A673 (cell line): ENCODE measurements at places on chromosomes 16 and 17.

GRCh38 chr17:40362696-40363110 lies 1.8 kb downstream of the GJD3 start:
- peak; percentile 71 for DNase-seq

- DNase-seq, result no peak
Measured at GRCh38 chr17:8729860-8730259, 14.8 kb downstream of the CCDC42 start.

- DNase-seq, result no peak
Measured at GRCh38 chr17:71825687-71826086, 295.1 kb upstream of the SOX9 start.

GRCh38 chr16:66508914-66509496 lies 40.9 kb downstream of the TK2 start:
- no peak for DNase-seq

DNA sequence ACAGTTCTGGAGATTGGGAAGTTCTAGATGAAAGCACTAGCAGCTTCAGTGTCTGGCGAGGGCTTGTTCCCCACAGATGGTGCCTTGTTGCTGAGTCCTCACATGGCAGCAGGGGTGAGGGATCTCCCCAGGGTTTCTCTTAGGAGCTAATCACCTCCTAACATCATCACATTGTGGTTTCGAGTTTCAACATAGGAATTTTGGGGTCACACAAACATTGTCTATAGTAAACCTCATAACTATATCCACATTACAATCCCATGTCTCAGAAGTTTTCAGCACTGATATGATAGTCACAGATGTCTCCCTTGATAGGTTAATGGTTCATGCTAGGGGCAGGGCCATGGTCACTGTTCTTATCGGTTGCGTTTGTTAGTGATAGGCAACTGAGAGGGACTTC lies 13.8 kb downstream of the CLUAP1 start:
- no peak for DNase-seq

DNA sequence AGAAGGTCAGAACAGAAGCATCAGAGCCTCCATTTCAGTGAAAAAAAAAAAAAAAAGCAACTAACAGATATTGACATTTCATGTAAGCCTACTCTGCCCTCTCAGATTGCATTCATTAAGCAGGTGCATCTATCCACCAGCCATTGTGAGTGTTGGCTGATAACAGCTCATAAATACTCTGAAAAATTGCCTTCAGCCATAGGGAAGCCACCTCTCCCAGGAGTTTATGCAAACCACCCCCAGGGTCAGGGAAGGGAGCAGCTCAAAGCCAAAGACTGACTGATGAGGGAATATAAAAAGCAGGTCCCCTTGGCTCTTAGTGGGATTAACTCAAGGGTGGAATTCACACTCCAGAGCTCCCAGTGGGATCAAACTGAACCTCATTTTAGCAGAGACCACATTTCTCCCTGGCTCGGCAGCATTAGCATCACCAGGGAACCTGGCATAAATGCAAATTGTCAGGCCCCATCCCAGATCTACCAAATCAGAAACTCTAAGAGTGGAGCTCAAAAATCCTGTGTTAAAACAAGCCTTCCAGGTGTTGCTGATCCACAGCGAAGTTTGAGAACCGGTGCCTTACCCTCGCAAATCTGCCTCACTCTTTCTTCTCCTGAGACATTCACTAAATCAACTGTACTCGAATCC lies 14.2 kb downstream of the APOH start:
- no peak for DNase-seq

DNA sequence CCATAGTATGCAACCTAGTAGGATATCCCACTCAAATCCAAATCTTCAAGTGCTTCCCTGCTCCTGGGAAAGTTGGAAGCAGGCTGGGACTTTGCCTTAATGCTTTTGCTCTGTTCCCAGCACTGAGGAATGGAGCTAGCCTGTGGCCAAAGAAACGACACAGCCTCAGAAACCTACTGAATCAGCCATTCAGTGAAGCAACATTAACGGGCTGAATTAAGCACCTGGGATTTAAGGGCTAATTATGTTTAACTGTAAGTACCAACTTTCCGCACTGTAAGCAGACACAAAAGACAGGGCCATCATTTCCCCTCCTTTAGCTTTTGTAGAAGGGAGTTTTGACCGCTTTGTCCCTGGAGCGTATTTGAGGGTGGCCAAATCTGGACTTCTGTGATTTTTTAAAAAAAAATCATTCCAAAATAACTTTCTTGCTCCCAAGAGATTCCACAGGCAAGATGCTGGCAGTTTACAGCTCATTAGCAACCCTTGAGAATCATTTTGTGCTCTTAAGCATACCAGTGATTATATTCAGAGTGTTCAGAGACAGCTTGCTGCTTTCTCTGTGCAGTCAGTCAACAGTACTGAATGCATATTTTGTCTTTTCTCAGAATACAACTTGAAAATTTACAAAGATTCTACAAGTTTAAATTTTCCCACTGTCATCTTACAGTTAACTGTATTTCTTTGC lies 17.6 kb upstream of the NOL11 start:
- DNase-seq, result no peak

- DNase-seq, result no peak
Measured at GRCh38 chr17:76191896-76192295, 48.4 kb downstream of the RNF157 start.

GRCh38 chr17:3528403-3528851 lies 29.2 kb downstream of the TRPV3 start:
- no peak for DNase-seq

DNA sequence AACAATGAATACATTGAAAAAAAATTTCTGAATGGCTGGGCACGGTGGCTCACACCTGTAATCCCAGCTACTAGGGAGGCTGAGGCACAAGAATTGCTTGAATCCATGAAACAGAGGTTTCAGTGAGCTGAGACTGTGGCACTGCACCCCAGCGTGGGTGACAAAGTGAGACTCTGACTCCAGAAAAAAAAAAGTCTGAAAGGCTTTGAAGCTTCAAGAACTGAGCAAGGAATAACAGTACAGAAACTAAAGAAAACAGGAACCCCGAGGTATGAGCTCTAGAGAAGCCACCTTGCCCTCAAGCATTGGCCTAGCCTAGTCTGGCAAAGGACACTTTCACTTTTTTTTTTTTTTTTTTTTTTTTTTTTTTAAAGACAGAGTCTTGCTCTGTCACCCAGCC lies 45.0 kb downstream of the TEX2 start:
- no peak for DNase-seq

GRCh38 chr16:78034530-78034929 lies 12.2 kb downstream of the CLEC3A start:
- DNase-seq, result no peak

DNA sequence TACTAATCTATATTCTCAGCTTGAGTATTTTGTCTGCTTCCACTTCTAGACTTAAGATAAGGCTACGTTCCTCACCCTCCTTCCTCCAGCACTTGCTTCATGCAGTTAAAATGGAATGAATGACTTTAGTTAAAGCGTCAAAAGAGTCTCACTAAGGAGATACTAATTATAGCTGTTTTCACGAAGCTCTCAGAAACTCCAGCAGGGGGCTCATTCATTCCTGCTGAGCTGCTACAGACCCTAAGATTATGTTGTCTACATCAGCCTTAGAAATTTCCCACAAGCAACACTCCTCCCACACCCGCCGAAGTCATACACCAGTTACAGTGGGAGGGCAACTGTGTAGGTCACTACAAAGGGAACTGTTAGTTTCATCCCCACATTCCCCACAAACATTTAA lies 57.0 kb upstream of the KIFC3 start:
- DNase-seq, result peak; percentile 97

- peak; percentile 41 for DNase-seq
Measured at GRCh38 chr17:19238167-19238505, 970 bp downstream of the EPN2 start.

GRCh38 chr17:55463600-55463999 lies 42.0 kb upstream of the MMD start:
- DNase-seq, result no peak

- no peak for DNase-seq
Measured at GRCh38 chr17:73197161-73197560, 4.3 kb downstream of the COG1 start.

DNA sequence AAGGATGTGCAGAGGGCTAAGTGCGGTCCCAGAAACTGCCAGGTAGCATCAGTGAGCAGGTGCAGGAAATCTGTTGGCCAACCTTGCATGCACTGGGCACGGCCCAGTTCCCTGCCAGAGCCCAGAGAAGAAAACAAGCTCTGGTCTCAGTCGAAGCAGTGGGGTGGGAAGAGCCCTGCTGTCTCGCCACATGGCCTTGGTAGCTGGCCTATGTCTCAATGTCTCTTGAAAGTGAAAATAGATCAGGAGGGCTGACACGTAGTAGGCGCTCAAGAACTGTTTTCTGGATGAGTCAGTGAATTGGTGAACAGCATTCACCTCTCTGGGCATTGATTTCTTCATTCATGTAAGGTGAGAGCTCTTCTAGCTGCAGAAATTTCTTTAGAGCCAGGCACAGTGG lies 90.4 kb downstream of the MARF1 start:
- no peak for DNase-seq

DNA sequence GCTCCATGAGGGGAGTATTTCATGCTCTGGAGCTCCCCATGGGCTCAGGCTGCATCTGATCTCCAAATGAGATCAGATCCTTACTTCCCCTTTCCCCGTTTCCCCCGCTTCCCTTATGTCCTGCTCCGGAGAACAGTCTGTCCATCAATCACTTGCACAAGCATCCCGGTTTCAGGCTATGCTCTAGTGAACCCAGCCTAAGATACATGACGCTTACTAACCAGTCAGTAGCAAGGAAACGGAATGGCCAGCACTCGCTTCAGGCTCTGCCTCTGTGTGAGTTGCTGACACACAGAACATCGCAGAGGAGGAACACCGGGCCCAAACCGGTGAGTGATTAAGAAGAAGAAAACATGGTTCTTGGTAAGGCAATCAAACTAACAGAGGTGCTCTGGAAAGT lies 9.4 kb upstream of the ATP5MC1 start:
- DNase-seq, result no peak

DNA sequence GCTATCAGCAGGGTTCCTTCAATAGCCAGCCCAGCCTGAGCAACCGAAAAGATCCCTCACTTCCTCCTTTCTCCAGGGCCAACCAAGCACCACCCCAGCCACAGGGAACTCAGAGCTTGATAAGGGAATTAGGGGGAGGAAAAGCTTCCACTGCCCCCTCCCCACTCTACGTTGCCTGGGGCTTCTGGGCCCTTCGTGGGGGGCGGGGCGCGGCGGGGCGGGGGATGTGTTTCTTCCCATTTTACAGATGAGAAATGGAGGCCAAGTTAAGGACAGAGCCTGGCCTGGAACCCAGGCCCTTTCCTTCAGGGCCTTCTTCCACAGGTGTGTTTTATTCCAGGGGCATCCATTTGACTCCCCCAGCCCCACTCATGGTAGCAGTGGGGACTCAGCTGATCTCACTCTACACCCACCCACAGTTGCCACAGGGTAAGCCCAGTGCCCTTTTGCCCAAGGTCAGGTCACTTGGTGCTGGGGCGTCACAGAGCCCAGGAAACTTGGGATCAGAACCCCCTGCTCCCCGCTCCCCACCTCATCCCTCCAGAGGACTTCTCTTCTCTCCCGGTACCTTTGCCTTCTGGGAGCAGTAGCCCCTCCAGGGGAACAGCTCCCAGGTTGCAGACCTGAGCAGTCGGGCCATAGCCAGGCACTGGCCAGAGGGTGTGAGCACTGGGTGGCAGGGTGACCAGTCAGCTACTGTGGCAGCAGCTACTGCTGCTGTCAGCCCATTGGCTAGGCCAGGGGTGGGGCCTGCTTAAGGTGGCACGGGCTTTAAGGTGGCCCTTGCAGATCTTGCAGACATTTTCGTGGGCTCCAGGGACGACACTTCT lies at the start of gene LDHD:
Gene LDHD (minus strand): TSS at position 700 of the 830 bp plus-strand sequence. CDS start 60 bp downstream, at position 640.
- no peak for DNase-seq

DNA sequence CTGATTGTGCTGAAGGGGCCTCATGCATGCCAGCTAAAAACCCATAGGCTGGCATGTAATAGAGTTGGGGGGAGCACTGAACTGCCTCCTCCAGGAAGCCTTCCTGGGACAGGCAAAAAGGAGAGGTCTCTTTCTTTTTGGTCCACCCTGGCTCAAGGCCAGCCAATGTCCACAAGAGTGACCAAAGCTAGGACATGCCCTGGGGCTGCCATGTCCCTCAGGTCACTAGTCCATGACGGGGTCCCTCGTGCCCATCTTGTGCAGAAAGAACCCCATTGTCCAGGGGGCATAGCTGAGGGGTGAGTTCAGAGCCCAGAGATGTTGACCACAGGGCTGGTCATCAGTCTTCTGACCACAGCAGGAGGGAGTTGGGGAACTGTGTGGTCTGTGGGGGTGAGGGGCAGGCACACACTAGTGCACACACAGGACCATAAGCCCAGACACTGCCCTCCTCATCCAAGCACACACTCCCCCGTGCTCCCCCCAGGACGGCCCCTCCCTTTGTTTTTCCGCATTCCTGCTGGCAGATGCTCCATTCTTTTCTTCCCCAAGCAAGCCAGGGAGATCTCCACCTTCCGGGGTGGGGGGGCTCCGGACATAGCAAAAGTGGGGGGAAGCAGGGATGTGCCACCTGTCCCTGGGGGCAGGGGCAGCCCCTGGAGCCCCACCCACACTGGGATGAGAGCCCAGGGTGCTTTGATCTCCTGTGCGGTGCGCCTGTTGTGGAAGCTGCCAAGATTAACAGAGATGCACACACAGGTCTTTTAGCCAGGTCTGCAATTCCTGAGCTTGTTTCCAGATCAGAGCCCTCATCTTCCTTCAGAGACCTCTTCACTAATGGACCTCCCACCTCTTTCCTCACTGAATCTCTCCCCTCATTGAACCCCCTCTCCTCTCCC lies 25.2 kb upstream of the PHB1 start:
- no peak for DNase-seq

- no peak for DNase-seq
Measured at GRCh38 chr16:57003439-57004386, 14.4 kb downstream of the NLRC5 start.

DNA sequence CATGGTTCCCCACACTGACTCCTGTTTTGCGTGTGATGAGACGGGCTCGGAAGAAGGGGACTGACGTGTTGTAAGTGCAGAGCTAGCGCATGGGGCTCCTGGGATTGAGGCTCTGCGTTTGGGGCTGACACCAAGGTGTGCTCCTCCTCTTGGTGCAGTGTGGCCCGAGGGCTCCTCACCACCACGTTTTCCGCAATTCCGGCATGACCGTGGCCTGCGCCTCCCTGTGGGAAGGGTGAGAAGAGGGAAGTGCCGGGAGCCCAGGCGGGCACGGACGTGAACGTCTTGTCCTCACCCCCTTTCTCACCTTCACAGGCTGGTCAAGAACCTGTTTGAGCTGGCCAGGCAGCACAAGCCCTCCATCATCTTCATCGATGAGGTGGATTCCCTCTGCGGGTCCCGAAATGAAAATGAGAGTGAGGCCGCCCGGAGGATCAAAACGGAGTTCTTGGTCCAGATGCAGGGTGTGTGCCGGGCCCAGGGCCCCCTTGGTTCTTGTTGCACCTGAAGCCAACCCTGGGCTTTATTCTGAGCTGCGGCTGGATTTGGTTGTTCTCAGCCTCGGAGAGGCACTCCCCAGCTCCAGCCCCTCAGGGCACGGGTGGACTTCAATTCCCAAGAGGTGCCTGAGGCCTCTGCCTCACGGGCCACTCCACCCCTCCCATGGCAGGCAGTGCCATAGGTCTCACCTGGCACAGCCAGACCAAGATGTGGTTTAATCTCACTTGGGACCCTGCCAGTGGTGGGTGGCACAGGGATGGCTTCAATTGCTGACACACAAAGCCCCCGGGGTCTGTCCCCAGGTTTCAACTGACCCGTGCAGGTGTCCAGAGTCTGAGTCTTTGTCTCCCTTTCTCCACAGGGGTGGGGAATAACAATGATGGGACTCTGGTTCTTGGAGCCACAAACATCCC lies 8.9 kb downstream of the VPS4A start:
- no peak for DNase-seq

GRCh38 chr16:681746-682427 lies 1.7 kb downstream of the STUB1 start:
- no peak for DNase-seq

GRCh38 chr17:57174591-57174990 lies 81.7 kb upstream of the MSI2 start:
- DNase-seq, result no peak
